ENCODE measurements at places on chromosomes 4 and X.

DNA sequence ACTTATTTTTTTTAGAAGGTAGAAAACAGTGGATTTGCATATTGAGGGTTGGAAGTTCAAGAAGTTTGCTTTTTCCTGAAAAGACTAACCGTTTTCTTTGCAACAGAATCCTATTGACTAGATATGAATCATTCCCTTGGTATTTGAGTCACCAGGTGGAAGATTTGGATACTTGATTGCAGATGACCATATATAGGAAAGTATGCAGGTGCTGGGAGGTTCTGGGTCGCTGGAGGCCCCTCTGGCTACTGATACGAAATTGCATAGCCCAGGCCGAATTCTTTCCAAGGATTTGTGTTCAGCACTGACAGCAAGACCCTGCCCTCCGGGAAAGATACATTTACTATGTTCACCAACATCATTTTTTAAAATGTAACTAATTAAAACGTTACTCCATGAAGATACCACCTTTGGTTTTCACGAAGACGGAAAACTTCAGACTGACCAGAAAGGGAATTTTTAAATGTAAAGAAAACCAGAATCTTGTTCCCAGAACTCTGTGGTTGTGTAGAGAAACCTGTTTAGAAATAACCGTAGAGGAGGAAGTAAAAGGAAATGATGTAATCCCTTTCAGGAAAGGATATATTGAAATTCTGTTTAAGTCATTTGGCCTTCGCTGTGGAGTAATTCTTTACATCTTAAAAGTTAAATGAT lies 946 bp downstream of the ANXA3 start:
- no peak for DNase-seq

- no peak for DNase-seq
Measured at GRCh38 chrX:46317163-46317562, 228.1 kb downstream of the ZNF674 start.

DNA sequence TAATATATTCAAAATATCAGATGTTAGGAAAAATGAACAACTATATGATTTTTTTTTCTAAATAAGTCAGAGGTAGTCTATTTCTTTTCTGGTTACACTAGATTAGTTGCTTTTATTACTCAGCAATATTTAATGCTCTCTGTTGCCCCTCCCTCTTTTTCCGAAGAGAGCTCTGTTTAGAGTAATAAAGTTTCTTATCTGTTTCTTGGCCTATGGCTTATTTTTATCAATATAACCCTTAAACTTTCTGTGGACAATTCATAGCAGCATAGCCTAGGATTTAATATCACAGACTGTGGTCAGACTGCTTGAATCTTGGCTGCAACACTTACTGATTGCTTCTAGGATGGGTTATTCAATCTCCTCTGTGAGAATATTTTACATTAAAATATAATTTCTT lies 2315.4 kb upstream of the AGA start:
- no peak for DNase-seq

- DNase-seq = no peak
Measured at GRCh38 chrX:39852491-39852890, 245.3 kb downstream of the BCOR start.
